ENCODE measurements at places on chromosomes 11 and 22.
A peak's percentile ranks its signal among the peaks of the same experiment; 100 is the strongest.

DNA sequence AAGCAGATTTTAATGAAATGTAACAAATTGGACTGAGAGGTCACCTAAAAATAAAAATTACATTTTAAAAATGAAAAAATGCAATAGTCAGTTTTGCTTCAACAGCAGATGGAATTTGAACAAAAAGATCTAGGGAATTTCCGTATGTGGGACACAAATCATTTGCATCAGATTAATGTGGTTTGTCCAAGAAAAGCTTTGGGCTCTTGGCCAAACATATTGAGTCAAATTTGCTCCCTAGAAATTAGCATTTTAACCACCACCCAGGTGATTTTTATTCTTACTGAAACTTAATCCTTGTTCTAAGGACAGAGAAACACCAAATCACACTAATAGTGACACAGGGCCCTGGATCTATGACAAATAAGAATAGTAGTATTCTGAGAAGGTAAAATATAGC, 1477.8 kb downstream of the FAM181B start:
- no peak overlapping the region for H3K4me3 ChIP-seq
- H3K27ac ChIP-seq: no peak overlapping the region
- no peaks in the 10 kb centered on the region for H3K36me3 ChIP-seq
- DNase-seq: no peak

DNA sequence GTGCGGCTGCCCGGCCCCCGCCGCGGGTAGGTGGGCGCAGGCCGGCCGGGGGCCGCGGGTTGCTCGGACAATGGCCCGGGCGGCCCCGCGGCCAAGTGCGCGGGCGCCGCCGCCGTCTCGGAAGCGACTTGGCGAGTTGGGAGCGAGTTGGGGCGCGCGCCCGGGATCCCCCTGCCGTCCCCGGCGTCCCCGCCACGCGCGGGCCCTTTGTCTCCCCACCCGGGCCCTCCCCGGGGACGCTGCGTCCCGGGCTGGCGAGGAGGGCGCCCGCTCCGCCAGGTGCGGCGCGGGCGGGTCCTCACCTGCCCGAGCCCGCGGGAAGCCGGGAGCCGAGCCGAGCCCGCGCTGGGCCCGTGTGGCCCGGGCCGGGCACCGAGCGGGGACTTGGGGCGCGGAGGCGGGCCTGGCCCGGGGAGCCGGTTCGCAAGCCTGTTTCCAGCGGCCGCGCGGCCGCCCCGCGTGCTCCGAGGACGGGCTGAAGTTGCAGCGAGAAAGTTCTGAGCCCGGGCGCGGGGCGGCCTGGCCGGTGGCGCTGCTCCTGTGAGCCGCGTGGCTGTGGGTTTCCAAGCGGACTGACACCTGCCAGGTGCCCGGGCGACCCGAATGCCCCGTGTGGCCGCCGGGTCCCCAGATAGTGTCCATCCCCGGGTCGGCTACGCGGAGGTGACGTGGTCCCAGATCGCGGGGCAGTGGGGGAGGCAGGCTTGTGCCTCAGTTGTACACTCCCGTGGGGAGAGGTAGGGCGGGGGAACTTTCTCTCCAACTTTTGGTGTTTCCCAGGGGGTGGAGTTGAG, 586 bp downstream of the LRP5 start:
- H3K27me3 ChIP-seq: peaks cover 2% of the 10 kb centered on the region
- H3K27ac ChIP-seq: no peak overlapping the region
- DNase-seq: peak; percentile 41
- H3K4me1 ChIP-seq: peaks cover 14% of the 10 kb centered on the region

- no peaks in the 10 kb centered on the region for H3K27me3 ChIP-seq
- no peaks in the 10 kb centered on the region for H3K36me3 ChIP-seq
- H3K4me1 ChIP-seq: peaks cover 35% of the 10 kb centered on the region
- DNase-seq: no peak
- peak overlapping the region; percentile 56 for H3K4me3 ChIP-seq
Measured at GRCh38 chr11:64232182-64232966, 2.0 kb upstream of the VEGFB start.

DNA sequence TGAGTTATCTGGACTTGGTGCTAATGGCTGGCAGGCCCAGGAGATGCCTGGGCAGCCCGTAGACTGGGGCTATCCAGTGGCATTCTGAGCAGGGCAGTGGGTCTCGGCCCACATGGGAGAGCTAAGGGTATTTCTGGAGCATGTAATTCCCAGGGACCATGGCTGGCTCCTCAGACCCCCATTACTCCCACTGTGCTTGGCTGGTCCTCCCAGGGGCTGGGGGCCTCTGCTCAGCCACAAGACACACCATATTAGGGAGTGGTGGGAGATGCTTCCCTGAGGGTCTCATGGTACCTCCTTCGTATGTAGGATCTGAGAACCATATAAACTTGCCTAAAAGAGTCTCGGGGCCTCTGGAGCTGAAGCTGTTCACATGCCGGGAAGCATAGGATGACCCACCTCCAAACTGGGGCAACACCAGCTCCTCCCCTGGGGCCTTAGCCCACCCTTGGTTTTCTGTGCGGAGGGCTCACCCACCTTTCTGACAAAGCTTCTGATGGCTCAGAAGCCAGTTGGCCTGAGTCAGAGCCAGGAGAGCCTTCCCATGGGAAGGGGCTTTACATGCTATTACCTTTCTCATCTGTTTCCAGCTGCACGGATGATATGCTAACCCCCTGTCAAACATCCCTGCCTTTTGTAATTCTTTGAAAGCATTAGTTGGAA, 9.5 kb upstream of the FTH1 start:
- no peak overlapping the region for H3K27ac ChIP-seq
- no peaks in the 10 kb centered on the region for H3K27me3 ChIP-seq
- DNase-seq: no peak
- no peak overlapping the region for H3K4me3 ChIP-seq

GRCh38 chr11:121884626-121885025, 231.4 kb downstream of the BLID start:
- H3K4me3 ChIP-seq: no peak overlapping the region
- H3K27me3 ChIP-seq: peaks cover 5% of the 10 kb centered on the region
- DNase-seq: no peak
- no peaks in the 10 kb centered on the region for H3K36me3 ChIP-seq
- H3K4me1 ChIP-seq: no peaks in the 10 kb centered on the region

DNA sequence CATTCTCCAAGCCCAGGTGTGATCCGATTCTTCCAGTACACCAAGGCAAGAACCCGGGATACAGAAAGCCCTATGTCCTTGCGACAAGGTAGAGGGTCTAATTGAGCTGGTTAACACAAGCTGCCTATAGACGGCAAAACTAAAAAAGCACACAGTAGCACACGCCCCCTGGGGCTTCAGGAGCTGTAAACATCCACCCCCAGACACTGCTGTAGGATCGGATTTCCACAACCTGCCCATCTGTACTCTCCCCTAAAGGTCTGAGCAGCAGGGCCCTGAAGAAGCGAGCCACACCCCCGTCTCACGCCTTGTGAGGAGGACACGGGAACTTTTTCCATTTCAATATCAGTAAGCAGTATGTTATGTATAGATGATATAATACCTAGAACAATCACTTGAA, 624.7 kb downstream of the BUD13 start:
- no peaks in the 10 kb centered on the region for H3K36me3 ChIP-seq
- H3K27me3 ChIP-seq: peaks cover 11% of the 10 kb centered on the region
- no peak for DNase-seq
- H3K27ac ChIP-seq: no peak overlapping the region
- H3K4me3 ChIP-seq: no peak overlapping the region

- peak overlapping the region; percentile 82 for H3K4me3 ChIP-seq
- DNase-seq: no peak
- peaks cover 2% of the 10 kb centered on the region for H3K36me3 ChIP-seq
- H3K27me3 ChIP-seq: no peaks in the 10 kb centered on the region
- peaks cover 22% of the 10 kb centered on the region for H3K4me1 ChIP-seq
Measured at GRCh38 chr22:19891317-19892256, 36.9 kb upstream of the GNB1L start.

DNA sequence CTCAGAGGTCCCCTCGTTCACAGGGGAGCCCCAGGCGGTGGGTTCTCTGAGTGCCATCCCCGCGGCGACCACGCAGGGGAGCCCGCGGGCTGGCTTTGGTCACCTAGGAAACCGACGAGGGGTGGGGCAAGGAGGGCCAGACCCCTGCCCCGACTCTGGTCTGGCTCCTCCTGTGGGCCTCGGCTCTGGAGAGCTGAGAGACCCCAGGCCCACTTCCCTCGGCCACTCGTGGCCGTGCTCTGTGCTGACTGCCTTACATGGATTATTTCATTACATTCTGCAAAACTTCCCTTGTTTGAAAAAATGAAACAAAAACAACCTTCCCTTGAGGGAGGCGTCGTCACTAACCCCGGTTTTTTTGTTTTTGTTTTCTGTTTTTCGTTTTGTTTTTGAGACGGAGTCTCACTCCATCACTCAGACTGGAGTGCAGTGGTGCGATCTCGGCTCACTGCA, 15.1 kb upstream of the CYTH4 start:
- no peaks in the 10 kb centered on the region for H3K36me3 ChIP-seq
- H3K4me1 ChIP-seq: peaks cover 26% of the 10 kb centered on the region
- H3K27me3 ChIP-seq: peaks cover 4% of the 10 kb centered on the region
- H3K4me3 ChIP-seq: peak overlapping the region; percentile 88

- H3K36me3 ChIP-seq: peaks cover 16% of the 10 kb centered on the region
- H3K27ac ChIP-seq: no peak overlapping the region
- no peaks in the 10 kb centered on the region for H3K27me3 ChIP-seq
- DNase-seq: peak; percentile 39
- H3K4me3 ChIP-seq: no peak overlapping the region
- no peaks in the 10 kb centered on the region for H3K4me1 ChIP-seq
Measured at GRCh38 chr22:31561238-31561887, 65.0 kb downstream of the SFI1 start.

DNA sequence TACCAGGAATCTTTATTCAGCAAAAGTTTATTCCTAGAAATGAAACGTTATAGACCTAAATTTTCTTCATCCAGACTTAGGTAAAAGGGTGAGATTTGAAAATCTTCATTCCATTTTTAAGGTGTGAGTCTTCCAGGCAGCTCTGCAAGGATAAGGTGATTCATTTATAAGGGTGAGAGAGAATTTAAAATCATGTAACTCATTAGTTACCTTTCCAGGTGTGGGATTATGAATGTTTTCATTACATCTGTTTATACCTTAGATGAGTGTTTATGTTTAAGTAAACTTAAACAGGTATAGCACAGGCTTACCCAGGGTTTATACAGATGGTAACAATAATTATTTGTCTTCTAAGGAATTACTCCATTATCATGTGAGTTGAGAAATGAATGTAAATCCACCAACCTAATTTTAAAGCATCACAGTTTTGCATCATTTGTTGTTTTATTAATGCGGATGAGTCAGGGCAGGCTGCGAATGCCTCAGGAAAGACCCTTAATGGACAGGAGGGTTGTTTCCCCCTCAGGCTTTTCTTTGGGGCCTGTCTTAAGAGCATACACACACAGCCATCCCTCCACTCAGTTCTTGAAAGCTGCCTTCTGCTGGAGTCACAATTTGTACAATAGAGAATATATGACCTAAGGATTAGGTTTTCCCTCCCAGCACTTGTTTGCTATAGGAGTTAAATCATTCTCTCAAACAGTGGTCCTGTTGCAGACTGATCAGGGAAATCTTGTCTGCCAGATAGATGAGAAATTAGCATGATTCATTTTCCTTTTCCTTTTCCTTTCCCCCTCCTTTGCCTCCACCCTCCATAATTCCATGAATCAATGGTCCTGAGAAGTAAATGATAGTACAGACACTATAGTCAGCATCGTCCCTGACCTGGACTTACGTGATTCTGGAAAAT, 3.0 kb downstream of the PRSS23 start:
- peaks cover 8% of the 10 kb centered on the region for H3K4me1 ChIP-seq
- DNase-seq: no peak
- no peak overlapping the region for H3K4me3 ChIP-seq
- no peak overlapping the region for H3K27ac ChIP-seq

GRCh38 chr22:23098718-23099530, 28.6 kb downstream of the GNAZ start:
- no peaks in the 10 kb centered on the region for H3K36me3 ChIP-seq
- H3K27ac ChIP-seq: no peak overlapping the region
- H3K4me1 ChIP-seq: no peaks in the 10 kb centered on the region
- DNase-seq: no peak

DNA sequence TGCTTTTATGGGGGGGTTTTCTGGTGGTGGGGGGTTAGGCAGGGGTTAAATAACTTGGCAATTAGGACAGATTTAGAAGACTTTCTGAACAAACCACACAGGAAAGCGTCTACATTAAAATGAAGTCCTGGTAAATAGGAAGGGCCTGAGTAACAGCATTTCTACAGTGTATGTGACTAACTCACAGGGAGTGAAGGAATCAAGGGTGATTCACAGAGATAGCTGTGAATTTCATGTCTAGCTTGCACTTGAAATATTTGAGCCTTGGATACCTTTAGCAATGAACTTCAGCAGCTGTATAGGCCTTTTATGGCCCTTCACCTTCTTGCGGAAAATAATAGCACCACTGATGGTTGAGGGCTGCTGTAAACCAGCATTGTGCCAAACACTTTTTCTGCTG, 26.1 kb upstream of the LDHA start:
- no peak overlapping the region for H3K4me3 ChIP-seq
- H3K36me3 ChIP-seq: peaks cover 15% of the 10 kb centered on the region
- H3K4me1 ChIP-seq: no peaks in the 10 kb centered on the region
- peak overlapping the region; percentile 0 for H3K27ac ChIP-seq
- H3K27me3 ChIP-seq: no peaks in the 10 kb centered on the region
- no peak for DNase-seq

DNA sequence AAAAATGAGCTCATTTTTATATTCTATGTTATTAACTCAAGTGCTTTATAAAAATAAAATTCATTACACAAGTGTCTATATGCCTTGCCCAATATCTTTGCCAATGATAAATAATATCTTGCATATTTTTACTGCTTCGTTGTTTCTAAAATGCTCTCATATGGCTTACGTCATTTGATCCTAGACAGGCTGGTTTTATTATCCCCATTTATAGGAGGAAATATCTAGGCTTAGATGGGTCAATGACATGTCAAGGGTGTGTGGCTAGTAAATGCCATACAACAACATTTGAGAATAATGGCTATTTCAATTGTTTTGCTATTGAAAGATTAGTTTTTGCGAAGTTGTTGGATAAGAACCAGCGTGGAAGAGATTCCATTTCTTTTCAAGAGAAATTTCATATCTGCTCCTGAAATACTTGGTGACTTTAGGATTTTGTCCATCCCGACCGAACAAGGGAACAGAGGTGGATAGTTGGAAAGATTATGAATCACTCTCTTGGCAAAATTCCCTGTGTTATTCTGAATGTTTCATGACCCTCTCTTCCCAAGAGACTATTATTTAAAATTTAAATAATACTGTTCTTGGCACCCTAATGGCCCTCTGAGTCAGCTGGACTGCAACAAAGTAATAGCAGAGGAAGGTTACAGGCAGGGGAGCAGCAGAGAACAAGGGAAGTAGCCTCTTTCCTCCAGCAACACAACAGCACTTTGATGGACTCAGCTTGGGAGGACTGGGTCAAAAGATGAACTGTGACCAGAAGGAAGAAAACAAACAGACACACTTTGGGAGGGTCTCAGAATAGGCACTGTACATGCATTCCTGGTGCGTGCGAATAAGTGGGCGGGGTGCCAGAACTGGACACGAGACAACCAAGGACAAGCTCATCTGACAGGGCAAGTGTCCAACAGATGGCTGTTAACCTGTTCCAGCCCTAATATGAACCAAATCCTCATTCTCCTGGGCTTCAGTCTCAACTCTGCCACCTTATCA, 94.5 kb downstream of the ME3 start:
- no peaks in the 10 kb centered on the region for H3K4me1 ChIP-seq
- no peak overlapping the region for H3K27ac ChIP-seq
- H3K36me3 ChIP-seq: no peaks in the 10 kb centered on the region
- H3K27me3 ChIP-seq: peaks cover 2% of the 10 kb centered on the region
- no peak overlapping the region for H3K4me3 ChIP-seq

All from memory B cell (primary cell).